ENCODE measurements at places on chromosomes 3 and 15.

DNA sequence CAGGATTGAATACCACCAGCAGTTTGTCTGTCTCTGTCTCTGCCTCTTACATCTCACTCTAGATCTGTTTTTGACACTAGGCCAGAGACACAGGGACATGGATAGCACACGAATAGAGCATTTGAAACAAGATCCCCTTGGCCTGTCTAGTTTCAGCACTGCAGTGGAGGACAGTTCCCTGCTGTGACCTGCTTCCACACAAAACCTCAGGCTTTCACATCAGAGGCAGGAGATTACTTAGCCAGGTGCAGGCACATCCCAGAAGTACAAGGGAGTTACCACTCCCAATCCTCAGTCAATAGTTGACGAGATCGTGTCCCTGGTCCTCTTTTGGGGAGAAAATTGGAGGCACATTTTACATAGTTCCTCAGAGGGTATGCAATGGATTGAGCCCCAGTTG is 34.0 kb upstream of the CCK start:
- no peak for DNase-seq

- DNase-seq = no peak
Measured at GRCh38 chr15:89179966-89180875, 41.2 kb downstream of the RLBP1 start.

GRCh38 chr15:71294251-71294910 is 179.1 kb downstream of the THSD4 start:
- DNase-seq = no peak

DNA sequence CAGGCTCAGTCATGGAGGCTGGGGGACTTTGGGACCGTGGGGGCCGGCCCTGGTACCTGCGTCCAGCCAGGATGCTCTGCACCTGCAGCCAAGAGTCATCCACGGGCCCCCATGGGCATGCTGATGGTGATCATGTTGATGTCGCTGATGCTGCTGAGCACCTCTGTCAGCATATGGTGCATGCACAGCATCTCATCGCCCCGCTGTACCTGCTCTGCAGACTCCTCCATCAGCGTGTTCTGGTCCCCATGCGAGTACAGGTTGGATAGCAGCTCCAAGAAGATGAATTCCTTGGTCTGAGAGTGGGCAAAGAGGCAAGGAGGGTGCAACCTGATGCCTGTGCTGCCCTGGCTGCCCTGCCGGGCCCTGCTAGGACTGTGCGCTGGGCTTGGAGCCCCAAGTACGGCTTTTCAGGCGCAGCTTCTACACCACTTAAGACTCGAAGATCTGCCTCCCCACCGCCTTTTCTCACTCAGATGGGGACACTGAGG is 7.2 kb downstream of the RPS17 start:
- DNase-seq = no peak

DNA sequence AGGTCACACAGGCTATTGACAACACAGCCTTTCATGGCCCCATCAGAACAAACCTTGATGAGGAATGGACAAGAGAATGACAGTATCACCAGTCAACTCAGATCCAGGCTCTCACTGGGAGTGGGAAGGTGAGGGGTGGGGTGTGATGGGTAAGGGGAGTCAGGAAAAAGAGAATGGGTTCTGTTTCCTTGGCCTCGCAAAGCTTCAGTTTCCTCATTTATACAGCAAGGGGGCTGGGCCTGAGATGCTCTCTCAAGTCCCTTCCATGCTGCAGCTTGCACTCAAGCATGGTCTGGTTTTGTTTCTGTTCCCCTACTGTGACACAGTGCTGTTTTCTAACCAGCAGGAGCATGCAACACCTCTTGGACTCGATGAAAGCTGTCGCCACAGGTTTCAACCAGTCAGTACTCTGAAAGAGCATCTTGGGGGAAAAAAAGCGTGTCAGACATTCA is 65.7 kb upstream of the IL12A start:
- DNase-seq = no peak

DNA sequence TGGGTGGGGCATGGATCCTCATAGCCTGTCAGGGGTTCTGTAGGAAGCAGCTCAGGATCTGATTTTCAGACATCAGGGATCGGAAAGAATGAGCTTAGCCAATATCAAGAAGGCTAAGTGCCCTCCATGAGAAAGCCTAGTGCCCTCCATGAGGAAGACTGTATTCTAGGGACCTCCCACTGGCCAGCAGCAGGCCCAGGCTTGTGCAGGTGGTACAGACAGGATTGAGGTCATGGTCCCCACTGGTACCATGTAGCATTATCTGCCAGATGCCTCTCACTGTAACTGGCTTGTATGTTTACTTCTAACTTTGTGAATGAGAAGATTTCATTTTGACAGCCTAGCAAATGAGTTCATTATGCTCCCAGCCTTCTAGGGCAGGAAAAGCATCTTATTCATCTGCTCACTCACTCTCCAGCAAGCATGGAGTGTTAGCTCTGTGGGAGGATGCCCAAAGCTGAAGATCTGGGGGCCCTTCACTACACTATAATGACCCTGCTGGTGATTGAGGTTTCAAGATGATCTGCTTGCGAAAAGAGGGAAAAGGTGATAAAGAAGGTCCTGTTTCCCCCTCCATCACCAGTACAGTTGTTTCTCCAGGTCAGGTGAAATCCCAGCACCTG is 7.5 kb downstream of the EPHB1 start:
- no peak for DNase-seq

GRCh38 chr15:63605816-63606215 is 8.6 kb downstream of the FBXL22 start:
- DNase-seq = no peak

GRCh38 chr3:38608086-38608775 is 41.3 kb downstream of the SCN5A start:
- no peak for DNase-seq

DNA sequence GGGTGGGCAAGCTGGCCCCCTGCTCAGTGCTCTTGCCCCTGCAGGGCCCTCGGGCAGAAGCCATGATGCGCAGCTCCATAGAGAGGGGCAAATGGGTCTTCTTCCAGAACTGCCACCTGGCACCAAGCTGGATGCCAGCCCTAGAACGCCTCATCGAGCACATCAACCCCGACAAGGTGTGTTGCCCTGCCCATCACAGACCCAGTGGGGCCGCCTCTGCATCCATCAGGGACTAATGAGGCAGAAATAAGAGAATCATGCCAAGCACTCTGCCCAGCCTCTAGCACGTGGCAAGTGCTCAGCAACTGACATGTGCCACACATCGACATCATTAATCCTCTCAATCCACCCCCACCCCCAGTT is 49.4 kb downstream of the SEMA3G start:
- no peak for DNase-seq

GRCh38 chr15:31869686-31870307 is 160.5 kb upstream of the CHRNA7 start:
- DNase-seq = no peak
